ENCODE measurements at places on chromosomes 1 and 21.

- DNase-seq = no peak
These were observed 220.8 kb upstream of the DAB1 start for GRCh38 chr1:57644667-57645066.

GRCh38 chr1:167630568-167631385 lies 745 bp downstream of the RCSD1 start:
- DNase-seq = no peak

- DNase-seq = no peak
These were observed 3.1 kb upstream of the DDAH1 start for GRCh38 chr1:85467929-85468540.

DNA sequence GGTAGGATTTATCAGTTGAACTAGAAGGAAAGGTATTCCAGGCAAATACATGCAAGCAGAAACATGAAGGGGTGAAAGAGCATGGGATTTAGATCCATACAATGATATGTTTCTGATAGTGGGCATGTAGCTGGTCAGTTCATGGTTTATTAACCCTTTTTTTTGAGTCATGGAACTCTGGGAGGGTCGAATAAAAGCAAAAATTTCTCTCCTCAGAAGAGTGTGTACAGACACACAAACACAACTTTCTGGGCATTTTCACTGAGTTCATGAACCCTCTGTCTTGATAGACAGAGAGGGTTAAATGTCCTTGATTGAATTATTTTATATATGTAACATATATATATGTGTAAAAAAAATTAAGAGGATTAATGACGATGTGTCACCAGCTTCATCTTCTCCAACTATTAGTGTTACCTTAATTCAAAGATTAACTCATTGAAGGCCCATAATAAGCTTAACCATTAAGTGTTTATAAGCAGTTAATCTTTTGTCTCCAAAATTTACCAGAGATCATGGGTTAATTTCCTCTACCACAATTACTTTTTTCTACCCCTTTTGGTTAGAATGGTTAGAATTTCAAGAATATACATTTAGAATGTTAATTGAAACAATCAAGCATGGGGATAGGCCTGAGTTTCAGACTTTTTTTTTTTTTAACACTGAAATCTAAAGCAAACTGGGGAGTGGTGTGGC lies 4.6 kb downstream of the JUN start:
- no peak for DNase-seq

- no peak for DNase-seq
These were observed 71.1 kb upstream of the EXO1 start for GRCh38 chr1:241776911-241777310.

DNA sequence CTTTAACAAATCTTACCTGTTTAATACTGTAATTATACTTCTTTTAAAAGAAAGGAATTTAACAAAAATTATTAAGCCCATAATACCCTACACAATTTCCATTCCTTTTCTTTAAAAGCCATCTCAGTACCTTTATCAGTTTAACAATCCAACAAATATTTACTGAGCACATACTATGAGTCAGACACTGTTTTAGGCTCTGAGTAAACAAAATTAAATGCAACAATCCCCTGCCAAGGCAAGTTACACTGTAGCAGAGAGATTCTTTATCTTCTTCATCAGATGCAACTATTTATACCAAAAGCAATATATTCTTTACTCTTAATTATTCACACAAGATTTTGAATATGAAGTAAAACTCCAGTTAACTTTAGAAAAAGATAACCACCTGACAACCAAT lies 12.0 kb downstream of the DENND1B start:
- DNase-seq = no peak

- no peak for DNase-seq
These were observed 10.9 kb downstream of the BTBD19 start for GRCh38 chr1:44819196-44819607.

GRCh38 chr1:1956101-1956500 lies 37.0 kb upstream of the TMEM52 start:
- DNase-seq = no peak

DNA sequence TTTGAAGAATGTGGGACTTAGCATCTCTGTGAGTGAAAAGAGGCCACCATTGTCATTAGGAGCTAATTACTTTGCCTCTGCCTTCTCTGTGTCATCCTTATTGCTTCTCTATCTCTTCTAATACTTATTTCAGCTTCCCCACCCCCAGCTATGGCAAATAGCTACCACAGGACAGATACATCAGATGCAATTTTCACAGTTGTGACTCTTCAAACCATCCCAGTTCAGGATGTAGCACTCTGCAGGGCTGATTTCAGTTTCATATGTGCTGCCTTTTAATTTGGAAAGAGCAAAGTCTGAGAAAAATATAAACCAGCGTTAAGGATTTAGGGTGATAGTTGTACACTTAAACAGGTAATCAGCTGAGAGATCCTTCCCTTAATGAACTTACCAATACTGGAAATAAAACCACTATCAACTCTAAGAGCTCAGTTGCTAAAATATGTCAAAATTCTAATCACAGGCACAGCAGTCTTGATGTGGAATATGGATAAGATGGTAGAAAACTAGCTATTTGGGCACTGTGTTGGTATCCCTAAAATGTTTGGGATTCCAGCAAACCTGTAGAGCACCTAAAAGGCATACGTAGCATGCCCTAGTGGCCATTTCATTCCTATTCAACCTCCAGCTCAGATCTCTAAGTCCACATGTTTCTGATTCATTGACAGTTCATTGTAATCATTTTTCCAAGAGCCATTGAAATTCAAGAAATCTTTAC lies 148.4 kb downstream of the SYT2 start:
- no peak for DNase-seq

DNA sequence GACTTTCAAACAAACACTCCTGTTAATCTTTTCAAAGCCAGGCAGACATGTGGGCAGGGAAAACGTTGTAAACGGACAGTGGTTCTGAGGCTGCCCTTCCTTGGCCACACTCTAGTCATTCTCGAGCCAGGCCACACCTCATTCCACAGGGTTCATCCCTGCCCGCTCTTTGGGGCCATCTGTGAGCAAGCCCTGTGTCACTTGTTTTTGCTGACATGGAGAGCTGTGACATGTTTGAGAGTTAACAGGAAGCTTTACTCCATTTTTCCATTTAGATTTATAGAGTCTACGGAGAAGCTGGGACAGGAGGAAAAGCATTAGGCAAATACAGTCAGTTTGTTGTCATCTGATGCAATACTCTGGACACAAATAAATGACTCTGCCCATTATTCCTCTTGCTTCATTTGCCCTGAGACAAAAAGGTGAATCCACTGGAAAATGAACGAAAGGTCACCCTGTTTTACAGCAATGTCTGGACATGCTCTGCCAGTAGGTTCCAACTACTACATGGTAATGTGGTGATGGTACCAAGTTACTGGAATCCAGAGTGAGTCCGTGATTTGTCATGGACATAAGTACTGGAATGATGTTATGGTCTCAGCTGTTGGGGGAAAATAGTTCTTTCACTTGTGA lies 126.9 kb downstream of the CLIC6 start:
- no peak for DNase-seq

Data from posterior cingulate gyrus (tissue), 11 donors.